ENCODE measurements at places on chromosomes 5 and 9.

GRCh38 chr5:39541920-39542319 is 117.1 kb upstream of the DAB2 start:
- DNase-seq = no peak

GRCh38 chr5:126595486-126596083 is 566 bp upstream of the ALDH7A1 start:
- DNase-seq = no peak

DNA sequence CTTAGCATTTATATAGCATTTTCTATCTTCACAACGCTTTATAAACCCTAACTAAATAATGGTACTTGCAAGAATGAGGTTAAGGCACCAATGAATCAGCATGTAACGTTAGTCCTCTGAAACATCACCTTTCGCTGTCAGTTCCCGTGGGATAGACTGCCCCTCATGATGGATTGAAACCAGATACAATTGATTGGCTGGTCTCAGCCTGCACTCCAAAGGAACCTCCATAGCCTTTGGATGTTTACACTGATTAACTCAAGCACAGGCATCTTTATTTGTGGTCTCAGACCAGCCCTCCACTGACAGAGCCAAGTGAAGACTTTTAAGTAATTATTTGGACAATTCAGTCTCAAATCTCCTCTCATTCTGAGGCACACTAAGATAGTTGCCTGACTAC is 1339.4 kb upstream of the WWC1 start:
- no peak for DNase-seq

- no peak for DNase-seq
These were observed 182.2 kb upstream of the TNC start for GRCh38 chr9:115300116-115300515.

DNA sequence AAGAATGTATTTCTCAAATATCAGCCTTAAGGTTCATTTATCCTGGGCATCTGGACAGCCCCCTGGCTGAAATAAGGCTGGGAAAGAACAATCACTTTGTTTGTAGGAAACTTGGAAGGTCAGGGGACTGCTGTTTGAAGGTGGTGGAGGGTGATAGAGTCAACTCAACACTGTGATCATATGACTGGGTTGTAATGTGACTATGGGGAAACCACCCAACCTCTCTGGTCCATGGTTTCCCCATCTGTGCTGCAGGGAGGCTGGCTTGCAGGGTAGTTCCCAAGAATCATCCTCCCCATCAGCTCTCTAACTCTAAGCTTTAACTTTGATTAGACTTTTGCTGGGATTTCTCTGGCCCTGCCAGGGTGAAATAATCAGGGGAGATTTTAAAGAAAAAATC is 10.0 kb downstream of the INSYN2B start:
- DNase-seq = no peak

DNA sequence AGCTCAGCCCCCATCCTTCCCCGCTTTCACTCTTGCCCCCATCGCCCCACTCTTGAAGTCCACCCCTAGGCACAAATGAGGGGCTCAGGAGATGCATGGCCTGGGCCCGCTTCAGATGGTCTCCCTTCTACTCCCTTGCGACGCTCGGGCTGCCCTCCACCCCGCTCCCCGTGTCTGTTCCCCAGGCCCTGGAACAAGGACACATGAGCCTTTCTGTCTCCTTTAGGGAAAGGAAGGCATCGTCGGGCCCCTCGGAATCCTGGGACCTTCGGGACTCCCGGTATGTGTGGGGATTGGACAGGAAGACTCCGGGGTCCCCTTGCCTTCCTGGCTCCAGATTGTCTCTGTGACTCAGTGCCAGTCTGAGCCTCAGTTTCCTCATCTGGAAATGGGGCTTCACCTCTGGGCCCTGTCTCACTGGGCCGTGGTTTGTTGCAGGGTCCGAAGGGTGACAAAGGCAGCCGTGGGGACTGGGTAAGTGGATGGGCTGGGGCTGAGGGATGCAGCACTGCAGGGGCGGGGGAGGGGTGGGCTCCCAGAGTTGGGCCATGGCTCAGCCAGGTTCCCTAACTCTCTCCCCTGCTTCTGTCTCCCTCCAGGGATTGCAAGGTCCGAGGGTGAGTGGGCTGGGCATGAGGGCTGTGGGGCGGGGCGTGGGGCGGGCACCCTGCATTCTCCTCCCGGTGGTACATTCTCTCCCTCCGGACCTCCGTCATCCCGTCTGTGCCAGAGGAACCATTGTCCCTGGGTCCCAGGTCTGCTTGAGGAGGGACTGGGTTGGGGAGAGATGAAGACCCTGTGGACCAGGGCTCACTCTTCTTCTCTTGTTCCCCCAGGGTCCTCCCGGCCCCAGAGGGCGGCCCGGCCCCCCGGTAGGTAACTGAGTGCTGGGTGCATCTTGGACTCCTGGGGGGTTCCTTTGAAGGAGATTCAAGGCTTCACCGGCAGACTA is 21.8 kb upstream of the ORM1 start:
- no peak for DNase-seq

GRCh38 chr5:146993876-146994530 is 115.4 kb upstream of the PPP2R2B start:
- DNase-seq = no peak

DNA sequence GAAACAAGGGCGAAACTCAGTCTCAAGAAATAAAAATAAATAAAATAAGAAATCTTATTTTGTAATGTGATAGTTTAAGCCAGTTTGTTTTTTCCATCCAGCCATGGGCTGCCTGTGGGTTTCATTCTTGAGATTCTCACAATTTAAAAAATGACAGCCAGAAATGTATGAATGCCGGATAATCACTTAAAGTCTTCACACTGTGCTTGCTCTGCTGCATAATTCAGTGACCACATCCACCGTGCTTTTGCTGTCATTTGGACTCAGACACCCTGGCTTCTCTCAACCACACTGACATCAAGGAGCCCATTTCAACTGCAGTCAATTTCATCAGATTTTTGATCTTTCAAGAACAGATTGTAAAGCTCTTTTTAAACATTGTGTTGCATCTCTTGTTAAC is 61.0 kb upstream of the DAPK1 start:
- DNase-seq = no peak
